Esophagus muscularis mucosa (tissue), 4 donors: ENCODE measurements at places on chromosomes 16 and 17.

- no peak for DNase-seq
These were observed 15.1 kb downstream of the CCL4 start for GRCh38 chr17:36118477-36119353.

DNA sequence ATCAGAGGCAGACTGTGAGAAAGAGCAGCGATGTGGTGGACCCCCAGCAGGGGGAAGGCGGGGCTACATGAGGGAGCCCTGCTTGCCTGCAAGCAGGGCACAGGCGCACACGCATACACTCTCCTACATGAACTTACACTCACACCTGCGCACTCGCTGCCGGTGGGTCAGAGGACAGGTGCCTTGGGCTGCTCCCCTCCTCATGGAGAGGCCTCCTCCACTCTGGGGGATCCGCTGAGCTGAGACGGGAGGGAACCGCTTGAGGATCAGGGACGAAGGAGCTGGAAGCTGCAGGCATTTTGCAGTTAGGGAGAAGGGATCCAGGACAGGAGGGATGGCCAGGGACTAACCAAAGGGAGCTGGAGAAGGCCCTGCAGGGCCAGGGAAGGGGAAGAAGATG is 14.2 kb downstream of the OSBPL7 start:
- no peak for DNase-seq

GRCh38 chr17:75077072-75077495 is 10.7 kb upstream of the SLC16A5 start:
- DNase-seq: no peak

- DNase-seq: no peak
These were observed 147.0 kb downstream of the HS3ST4 start for GRCh38 chr16:25838724-25839186.

- no peak for DNase-seq
These were observed 149.9 kb downstream of the ENGASE start for GRCh38 chr17:79224476-79224875.

DNA sequence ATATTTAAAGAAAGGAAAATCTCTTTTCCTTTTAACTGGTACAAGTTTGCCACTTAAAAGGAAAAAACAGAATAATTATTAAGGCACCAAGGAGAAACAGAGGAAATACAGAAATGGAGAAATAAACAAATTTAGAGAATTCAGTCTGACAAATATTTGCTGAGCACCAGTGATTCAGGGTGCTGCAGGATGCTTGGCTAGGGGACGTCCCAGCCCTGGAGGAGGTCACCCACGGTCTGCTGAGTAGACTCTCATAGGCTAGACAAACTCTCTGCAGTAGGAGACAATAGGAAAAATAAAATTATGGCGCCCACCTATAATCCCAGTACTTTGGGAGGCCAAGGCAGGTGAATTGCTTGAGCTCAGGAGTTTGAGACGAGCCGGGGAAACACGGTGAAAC is 15.9 kb downstream of the C1QTNF1 start:
- no peak for DNase-seq

DNA sequence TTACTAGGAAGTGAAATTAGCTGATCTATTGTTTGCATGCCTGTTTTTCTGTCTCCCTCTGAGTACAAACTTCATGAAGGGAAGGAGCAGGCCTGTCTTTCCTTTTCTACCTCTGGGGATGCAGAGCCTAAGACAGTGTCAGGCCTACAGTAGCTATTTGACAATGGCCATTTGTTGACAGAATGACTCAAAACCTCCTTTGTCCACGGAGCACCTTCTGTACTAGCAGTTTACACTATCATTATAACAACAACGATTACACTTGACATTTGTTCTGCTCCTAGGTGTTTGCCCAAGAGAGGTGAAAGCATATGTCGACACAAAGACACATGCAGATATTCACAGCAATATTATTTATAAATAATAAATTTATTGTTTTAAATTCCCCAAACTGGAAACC is 132.3 kb upstream of the IRX3 start:
- DNase-seq: no peak

- no peak for DNase-seq
These were observed 43.3 kb upstream of the CBFA2T3 start for GRCh38 chr16:89020068-89020924.

GRCh38 chr16:83113317-83113716 is 486.5 kb downstream of the CDH13 start:
- DNase-seq: no peak

DNA sequence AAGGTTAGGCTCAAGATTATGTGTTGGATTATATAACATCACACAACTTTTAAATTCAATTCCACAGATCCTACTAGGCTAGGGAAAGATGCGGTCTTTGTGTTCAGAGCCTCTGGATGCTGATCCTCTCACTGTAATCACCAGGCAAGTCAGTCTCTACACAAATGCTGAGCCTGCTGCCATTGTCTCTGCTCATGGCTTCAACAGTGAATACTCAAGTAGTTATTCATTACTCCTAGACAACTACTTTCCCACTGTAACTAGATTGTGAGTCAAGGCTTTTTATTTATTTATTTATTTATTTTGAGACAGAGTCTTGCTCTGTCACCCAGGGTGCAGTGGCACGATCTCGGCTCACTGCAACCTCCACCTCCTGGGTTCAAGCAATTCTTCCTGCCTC is 15.8 kb upstream of the NDUFAB1 start:
- DNase-seq: no peak

GRCh38 chr17:3036800-3037199 is 26.6 kb downstream of the OR1D5 start:
- DNase-seq: no peak

DNA sequence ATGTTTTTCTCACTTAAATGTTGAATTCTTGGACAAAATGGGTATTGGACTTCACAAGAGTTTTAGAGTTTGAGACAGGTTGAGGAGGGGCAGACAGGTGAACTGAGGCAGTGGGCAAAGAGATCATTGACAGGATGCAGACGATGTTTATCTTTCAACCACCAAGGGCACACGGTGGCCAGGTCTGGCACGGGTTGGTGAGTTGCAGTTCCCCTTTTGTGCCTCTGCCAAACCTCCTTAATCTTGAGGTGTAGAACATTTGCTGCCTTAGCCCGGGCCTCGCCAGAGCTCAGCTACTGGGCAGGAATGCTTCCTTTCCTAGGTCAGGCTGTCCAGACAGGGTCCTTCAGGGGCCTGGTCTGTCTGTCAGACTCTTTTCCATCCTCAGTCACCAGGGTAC is 567.4 kb upstream of the SOX9 start:
- DNase-seq: no peak

DNA sequence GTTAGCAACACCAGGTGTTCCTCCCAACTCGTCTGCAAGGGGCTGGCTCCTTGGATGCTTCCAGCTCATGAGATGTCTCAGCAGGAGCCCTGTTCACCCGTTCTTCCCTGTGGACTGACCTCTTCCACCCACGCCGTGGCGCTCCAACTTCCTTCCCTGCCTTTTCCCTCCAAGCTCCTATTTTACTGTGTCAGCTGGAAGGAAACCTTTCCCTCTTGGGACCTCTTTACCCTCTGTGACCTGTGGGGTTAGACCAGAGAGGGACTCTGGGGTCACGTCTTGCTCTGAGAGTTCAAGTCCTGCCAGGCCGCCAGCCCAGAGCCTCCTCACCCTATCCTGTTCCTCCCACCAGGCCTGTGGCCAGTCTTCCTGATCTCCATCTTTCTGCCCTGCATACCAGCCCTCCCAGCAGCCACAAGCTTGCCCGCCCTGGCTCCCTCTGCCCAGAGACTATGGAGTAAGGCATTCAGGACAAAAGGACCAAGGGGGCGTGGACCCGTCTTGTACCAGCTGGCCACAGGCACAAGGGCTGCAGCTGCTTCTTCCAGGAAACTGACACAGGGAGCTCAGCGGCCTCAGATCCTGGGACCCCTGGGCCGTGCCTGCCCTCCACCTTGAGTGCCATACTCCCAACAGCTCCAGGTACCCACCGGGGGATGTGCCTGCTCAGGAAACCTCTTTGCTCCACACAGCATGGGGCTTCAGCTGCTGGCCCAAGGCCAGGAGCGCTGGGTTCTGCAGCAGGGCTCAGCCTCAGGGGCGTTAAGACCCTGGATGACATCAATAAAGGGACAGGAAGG is 3.0 kb downstream of the PAQR4 start:
- DNase-seq: no peak

DNA sequence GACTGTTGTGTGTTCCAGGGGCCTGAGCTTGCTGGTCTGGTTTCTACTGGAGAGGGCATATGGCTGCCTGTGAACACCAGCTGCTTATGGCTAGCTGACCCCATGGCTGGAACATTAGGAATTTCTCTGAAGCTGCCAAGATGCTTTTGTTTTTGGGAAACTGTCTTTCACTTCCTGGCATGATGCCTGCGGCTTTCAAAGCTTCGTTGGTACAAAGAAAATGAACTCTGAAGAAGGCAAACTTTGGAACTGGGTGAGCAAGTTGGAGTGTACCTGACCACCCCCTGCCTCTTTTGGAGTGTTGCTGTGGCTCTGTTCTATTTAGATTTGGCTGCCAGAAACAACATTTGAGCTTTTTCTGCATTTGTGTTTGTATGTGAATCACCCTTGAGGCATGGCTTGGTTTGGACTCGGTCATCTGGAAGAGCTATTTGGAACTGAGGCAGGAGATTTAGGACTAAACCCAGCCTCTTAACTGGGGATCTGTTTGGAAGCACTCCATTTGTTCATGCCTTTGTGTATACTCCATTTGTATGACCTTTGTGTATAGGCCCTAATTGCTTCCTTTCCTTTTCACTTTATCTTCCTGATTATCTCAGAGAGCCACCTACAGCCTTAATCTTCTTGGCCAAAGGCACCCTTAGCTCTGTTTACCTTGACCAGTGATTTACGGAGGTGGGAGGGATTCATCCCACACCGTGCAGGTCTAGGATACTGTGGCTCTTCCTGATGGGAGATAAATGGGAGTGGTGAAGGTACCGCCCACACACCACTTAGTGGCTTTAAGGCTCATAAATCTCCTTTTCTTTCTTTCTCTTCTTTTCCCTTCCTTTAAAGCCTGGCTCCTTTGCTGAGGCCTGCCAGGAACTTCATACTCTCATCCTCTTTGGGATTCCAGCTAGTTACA is 7.3 kb upstream of the CPHXL start:
- no peak for DNase-seq

DNA sequence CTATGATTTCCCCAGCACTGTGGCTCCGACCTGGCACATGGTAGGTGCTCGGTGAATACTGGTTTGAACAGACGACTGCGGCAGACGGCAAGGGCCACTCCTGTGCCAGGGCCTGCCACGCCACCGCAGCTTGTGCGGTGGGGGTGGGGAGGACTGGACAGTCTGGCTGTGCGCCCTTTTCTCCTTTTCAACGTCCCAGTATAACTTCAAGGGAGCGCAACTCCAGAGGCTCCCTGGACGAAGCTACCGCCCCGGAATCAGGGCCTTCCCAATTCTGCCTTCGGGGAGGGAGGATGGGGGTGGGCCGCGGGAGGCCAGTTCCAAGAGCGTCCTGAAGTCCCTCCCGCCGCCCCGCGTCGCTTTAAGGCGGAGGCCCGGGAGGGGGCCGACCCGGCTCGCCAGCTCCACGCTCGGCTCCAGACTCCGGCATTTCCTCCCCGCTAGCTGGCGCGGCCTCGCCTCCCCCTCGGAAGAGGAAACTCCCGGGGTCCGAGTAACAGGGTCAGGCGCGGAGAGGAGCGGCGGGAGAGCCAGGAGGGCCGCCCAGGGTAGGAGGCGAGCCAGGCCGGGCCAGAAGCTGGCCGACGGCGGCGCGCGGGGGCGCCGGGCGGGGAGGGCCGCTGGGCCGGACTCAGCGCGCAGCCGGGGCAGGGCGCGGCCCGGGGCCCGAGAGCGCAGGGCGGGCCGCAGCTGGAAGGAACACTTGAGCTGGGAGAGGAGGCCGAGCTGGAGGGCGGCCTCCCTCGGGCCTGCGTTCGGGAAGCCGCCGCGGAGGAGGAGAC is at the start of gene ITPRIPL2:
Gene ITPRIPL2, plus strand, starts transcription at position 388 of the 782 bp plus-strand sequence. CDS start 498 bp downstream, outside the sequence.
- DNase-seq: peak; percentile 95

DNA sequence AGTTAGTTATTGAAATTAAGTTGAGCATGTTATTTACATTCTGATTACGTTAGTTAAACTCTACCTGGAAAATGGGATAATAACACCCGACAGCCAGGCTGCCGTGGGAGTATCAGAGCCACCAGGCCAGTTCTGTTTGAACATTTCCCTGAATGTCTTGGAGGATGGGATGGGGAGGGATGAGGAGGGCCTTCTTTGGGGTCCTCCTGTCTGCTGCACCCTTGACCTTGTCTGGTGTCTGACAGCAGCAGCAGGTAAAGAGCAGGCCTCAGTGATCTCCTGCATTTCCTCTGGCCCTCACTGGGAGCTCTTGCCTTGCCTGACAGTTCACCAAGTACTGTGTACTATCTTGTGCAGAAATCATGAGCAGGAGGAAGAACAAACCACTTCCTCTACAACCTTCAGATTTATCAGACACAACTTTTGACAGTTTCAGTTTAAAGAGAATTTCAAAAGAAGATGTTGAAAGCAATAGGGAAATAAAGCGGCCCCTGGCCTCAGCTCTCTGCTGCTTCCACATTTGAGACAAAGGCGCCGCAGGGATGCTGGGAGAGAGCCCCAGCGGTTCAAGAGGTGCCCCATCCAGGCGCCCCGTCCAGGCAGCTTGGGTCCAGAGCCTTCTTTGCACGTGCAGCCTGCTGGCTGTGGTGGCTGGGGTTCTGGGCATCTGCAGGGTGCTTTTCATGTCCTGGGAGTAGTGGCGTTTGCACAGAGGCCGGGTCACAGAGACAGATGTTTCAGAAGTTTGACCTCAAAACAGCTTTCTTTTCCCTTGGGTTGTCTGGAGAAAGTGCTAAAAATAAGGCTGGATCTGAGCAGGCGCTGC is 25.3 kb downstream of the CMIP start:
- no peak for DNase-seq

- no peak for DNase-seq
These were observed 410 bp upstream of the HOXB5 start for GRCh38 chr17:48593840-48594537.

DNA sequence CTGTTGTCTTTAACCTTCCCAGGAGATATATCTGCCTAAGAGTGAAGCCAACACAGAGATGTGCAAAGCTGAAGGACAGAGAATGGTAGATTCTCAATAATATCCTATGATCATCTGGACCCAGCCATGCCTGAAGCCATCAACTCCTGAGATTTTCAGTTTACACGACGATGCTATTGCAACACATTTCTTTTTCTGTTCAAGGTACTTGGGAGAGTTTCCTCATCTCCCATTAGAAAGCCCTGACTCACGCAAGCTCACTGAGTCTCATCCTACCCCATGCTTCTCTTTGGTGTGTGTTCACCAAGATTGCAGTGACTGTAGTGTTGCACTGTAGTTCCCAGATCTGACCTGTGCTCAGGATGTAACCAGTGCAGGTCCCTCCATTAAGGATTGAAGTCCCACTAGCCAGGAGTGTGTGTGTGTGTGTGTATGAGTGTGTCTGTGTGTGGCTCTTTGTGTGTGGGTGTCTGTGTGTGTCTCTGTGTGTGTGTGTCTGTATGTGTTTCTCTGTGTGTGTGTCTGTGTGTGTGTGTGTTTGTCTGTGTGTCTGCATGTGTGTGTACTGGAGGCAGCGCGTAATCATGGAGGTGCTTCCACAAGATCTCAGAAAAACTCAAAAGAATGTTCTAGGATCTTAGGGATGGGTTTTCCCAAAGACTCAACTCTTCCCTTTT is 15.5 kb downstream of the CES1 start:
- DNase-seq: no peak
